ENCODE measurements at places on chromosomes 16 and 17.

DNA sequence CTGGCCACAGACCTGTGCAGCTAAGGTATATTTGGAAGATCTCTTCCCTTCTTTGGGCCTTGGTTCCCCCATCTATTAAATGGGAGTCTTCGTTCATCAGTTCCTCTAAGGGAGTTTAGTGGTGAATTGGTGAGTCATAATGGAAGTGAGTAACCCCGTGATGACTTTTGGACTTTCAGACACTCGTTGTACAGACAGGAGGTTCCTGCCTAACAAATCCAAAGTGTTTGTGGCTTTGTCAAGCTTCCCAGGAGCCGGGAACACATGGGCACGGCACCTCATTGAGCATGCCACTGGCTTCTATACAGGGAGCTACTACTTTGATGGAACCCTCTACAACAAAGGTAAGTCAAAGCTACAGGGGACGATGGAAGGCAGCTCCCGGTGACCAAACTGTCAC is 40.4 kb downstream of the WSCD1 start:
- DNase-seq, result no peak

DNA sequence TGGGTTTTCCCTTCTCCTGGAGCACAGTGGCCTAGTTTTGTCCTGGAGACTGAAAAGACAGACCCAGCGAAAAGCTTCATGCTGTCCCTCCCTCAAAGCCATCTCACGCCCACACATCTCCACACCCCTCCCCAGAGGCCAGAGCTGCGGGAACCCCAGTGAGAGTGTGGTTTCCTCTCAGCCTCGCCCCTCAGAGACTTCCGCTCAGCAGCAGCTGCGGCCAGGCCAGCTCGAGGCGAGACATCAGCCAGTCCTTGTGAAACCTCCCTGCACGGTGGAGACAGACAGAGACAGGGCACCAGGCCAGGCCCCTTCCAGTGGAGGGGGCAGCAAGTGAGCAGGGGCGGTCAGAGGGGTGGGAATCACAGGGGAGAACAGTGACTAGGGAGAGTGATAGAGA is 77.0 kb upstream of the TNRC6C start:
- DNase-seq, result no peak

GRCh38 chr16:30903002-30903401 is 6.6 kb downstream of the CTF1 start:
- DNase-seq, result no peak

GRCh38 chr17:63246344-63246743 is 199.8 kb downstream of the CYB561 start:
- DNase-seq, result no peak

GRCh38 chr16:86217891-86218270 is 292.4 kb upstream of the FOXF1 start:
- DNase-seq, result no peak

DNA sequence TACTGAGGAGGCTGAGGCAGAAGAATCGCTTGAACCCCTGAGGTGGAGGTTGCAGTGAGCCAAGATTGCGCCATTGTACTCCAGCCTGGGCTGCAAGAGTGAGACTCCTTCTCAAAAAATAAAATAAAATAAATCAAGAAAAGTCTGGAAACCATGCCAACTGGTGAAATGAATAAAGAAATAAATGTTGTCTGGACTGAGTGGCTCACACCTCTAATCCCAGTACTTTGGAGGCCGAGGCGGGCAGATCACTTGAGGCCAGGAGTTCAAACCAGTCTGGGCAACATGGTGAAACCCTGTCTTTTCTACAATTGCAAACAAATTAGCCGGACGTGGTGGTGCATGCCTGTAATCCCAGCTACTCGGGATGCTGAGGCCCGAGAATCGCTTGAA is 744 bp upstream of the LRRC37A3 start:
- no peak for DNase-seq
